NCI-H2029 treated with DMSO at 0.1 percent for 48 hours (cell line): ENCODE measurements at places on chromosomes 3 and 15.

DNA sequence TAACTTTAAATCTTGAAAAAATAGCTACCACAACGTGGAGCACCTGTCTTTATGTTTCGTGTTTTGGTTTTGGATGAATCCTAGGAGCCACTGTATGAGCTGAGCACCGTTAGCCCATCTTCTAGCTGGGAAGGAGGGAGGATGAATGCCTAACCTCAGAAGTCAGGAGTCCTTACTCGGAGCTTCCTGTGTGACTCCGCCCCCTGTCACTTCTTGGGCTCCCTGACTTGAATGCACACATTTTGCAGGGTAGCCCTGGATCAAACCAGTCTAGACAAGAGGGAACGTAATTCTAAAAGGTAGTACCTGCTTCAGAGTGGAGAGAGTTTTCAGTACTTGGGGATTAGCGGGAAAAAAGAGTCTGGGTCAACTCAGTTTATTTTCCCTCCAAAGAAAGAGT is 5.3 kb downstream of the GABRA5 start:
- no peak for DNase-seq

- no peak for DNase-seq
Observed at GRCh38 chr15:54776410-54776809, 420.3 kb downstream of the RSL24D1 start.

DNA sequence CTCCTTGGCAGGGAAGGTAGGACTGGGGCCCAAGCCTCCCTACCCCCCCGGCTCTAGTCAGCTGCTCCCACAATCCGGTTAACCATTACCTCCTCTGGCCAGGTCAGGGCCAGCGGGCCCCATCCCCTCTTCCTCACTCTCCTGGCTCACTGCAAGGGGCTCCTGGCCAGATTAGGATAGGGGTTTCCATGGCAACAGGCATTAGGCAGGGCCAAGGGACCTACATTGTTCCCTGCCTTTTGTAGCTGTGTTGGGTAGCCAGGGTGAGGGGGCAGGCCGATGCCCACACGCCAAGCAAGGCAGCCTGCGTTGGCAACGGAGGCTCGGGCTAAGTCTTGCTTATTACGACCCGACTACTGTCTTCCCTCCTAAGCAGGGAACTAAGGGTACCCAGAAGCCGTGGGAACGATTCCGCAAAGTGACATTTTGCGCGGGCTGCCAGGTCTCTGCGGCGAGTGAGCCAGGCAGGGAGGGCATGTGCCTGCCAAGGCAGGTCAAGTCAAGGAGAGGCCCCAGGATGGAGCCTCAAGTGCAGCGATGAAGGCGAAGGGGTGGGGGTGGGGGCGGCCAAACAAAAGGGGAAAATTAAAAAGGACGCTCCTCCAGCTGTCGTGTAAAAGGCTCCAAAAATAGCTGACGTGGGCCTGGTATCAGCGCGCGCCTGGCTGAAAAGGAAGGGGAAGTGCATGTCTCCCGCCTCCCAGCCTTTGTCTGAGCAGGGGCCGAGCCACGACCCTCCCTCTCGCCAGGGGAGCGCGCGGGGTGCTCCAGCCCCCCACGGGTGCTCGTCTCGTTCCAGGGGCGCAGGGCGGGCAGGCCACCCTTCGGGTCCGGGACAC is 919 bp downstream of the IDH2 start:
- no peak for DNase-seq

- no peak for DNase-seq
Observed at GRCh38 chr3:174533286-174533685, 325.8 kb upstream of the NAALADL2 start.

- DNase-seq: no peak
Observed at GRCh38 chr3:151002003-151002981, 29.8 kb upstream of the CLRN1 start.

DNA sequence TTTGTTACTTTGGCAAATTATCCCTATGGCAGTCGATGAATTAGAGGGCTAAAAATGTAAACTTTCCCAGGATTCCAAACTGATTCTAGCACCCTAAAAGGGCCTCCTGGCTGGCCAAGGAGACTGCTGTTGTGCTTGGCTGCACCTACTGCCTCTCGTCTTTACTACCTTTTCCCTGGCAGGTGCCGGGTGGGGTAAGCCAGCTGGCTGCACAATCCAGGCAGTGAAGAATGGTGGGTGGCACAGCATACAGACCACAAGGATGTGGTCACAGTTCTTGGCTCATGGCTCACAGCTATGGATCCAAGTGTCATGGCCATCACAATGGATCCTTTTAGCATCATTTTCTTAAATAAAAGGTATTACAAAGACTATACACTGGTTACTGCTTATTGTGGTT is 20.7 kb upstream of the SLC25A26 start:
- DNase-seq: no peak
